ENCODE measurements at places on chromosomes 16 and 17. TPM values are rescaled to one million over a fixed set of nuclear protein-coding genes. Genes with fewer than 3 reads are reported as not detected.
A peak's percentile ranks its signal among the peaks of the same experiment; 100 is the strongest.

GRCh38 chr17:67617304-67617899 lies 100.3 kb upstream of the NOL11 start:
- no peak for DNase-seq

Gene CCL3
- not detected for total RNA-seq

Gene RHBDL1
- 3.6 TPM for total RNA-seq

GRCh38 chr17:5183410-5183793 lies 8.3 kb downstream of the ZNF594 start:
- no peak for DNase-seq

Gene BRICD5
- total RNA-seq: 31.7 TPM

DNA sequence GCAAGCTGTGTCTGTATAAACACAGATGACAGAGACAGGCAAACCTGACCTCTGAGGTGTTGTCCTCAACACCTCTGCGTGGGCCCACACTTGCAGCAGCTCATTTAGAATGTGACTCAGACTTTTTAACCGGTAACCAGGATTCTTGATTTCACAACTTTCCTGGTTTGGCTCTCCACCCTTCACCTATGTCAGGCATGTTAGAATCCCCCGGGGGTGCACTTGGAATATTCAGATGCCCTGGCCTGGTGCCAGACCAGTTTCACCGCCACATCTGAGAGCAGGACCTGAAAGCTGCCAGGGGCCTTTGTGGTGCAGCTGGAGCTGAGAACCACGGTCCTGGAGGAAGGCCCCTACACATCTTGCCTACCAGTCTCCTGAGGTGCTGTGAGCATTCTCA lies 4.8 kb downstream of the DHODH start:
- no peak for DNase-seq

- no peak for DNase-seq
These were observed 2.0 kb downstream of the MAF start for GRCh38 chr16:79598348-79599181.

GRCh38 chr16:88929091-88929445 lies 47.9 kb downstream of the CBFA2T3 start:
- DNase-seq: no peak

- no peak for DNase-seq
These were observed 1.5 kb downstream of the CPNE2 start for GRCh38 chr16:57093666-57094564.

Gene CES1
- total RNA-seq: not detected

Gene TSPAN10
- 1.7 TPM for total RNA-seq

GRCh38 chr17:59315866-59316265 lies 15.6 kb upstream of the YPEL2 start:
- DNase-seq: no peak

Gene SMPD3
- total RNA-seq: 0.51 TPM

Gene C16orf92
- not detected for total RNA-seq

DNA sequence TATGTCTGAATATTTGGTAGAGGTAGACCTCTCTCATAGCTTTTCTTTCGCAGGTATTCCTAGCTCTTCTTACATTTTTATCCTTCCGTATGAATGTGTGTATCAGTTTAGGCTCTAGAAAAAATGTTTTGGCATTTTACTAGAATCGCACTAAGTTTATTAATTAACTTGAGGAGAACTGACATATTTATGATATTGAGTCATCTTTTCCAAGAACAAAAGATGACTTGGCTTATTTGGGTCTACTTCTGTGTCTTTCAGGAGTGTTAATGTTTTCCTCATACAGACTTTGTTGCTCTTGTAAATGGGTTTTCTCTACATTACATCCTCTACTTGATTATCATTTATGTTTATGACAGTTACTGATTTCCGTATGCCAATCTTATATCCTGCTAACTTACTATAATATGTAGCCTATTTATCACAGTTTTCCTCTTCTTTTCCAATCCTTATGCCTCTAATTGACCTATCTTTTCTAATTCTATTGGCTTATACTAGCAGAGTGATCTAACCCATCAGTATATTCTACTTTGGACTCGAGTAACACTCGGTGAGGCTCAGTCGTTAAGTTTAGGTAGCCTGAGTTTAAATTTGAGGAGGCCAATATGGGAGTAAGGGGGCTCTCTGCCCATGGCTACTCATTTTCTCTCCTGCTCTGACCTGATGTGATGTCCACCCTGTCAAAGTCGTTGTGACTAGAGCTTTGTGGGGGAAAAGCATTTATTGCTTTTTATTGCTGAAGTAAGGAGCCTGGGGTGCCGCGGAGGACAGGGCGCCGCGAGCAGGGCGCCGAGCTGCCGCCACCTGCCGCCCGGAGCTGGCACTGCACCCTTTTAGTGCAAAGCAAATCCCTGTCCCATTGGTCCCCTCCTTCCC lies 20.0 kb downstream of the ST6GALNAC1 start:
- peak; percentile 75 for DNase-seq

GRCh38 chr16:77680496-77680895 lies 41.8 kb upstream of the NUDT7 start:
- no peak for DNase-seq

DNA sequence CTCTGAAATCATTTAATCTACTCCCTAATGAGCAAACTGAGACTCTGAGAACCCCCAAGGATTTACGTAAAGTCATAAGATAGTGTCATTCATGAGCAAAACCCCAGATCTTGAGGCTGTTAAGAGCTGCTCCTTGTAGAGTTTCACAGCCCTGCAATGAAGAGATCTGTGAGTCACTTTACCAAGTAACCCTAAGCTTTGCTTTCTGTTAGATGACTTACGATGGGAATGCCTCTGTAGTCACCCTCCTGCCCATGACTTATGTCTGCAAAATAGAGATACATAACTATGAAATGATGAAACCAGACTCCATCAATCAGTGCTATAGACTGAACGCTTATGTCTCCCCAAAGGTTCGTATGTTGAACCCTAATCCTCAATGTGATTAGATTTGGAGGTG lies 117.7 kb downstream of the HS3ST3A1 start:
- DNase-seq: no peak

- DNase-seq: no peak
These were observed 36.8 kb downstream of the MEAK7 start for GRCh38 chr16:84467709-84468108.

Gene CHST5
- total RNA-seq: 0.10 TPM

- no peak for DNase-seq
These were observed 27.0 kb downstream of the ASIC2 start for GRCh38 chr17:33266116-33266515.

DNA sequence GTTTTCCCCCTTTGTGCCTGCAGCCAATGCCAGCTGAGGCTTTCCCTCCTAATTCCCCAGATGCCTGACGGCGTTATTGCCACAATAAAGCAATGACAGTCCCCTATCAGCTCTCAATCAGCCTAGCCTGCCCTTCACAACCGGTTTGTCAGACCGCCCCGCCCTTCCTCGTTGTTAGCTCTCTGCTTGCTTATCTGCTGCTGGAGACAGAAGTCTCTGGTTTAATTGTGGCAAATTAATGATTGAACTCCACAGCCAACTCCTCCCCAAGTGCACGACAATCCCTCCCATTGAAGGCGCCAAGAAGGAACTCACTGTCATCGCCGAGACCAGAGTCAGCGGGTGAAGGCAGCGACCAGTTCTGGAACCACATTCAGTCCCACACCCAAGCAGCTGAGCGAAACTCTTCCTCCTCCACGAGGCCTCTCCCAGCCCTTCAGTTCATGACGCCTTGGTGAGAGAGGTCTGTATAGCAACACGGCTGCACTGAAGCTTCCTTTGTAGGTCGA lies 474.4 kb downstream of the SLC39A11 start:
- DNase-seq: no peak

DNA sequence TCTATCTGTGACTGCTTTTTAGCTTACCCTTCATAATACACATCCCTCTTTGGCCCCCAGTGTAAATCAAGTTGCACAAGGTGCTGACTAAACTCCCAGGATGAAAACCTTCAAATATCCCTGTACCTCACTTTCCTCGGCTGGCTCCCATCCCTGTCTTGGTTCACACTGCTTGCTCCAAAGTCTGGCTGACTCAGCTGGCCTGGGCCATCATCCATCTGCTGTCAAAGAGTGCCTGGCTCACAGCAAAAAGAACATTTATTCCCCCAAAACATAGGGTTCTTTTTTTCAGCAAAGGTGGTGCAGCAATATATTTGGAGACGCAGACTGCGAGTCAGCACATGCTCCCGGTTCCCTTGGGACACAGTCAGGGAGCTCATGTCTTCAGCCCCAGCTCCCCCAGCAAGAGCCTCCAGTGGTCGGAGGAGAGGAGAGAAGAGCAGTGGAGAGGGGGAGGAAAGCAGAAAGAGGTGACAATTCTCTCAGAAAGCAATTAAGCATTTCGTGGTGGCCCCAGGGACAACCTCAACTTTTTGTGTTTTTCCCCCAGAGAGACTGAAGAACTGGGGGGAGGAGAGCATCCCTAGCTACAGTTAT lies 26.1 kb downstream of the GPR142 start:
- DNase-seq: no peak

Gene ATP2C2
- total RNA-seq: not detected

Gene DPEP3
- not detected for total RNA-seq

DNA sequence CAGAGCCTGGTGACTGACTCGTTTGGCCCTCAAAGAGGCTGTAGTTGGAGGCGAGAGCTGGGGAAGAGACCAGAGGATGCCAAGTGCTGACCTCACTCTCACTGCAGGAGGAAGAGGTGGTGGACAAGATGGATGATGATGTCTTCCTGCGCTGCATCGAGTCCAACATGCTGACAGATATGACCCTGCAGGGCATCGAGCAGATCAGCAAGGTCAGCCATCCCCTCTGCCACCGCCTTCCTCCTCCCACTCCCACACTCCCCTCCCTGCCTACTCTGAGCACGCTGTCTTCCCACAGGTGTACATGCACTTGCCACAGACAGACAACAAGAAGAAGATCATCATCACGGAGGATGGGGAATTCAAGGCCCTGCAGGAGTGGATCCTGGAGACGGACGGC lies 26.9 kb downstream of the POLR2A start:
- no peak for DNase-seq

Gene SLC38A10
- 147 TPM for total RNA-seq

DNA sequence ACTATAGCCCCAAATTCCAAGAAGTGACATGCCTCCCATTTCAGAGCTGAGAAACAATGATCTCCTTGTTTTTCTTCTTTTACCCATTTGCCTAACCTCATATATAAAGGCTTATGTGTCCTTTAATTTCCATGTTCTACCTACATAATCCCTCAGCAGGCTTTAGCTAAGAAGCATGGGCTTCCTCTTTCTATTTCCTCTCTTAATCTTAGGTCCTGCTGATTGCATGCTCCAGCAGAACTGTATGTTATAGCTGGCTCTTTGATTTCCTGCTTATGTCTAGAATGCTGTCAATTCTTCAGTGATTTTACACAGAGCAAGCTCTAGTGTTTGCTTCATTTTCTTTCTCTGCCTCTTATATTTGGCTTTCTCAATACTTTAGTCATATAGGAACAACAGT lies 151.7 kb upstream of the COX10 start:
- DNase-seq: peak; percentile 14

DNA sequence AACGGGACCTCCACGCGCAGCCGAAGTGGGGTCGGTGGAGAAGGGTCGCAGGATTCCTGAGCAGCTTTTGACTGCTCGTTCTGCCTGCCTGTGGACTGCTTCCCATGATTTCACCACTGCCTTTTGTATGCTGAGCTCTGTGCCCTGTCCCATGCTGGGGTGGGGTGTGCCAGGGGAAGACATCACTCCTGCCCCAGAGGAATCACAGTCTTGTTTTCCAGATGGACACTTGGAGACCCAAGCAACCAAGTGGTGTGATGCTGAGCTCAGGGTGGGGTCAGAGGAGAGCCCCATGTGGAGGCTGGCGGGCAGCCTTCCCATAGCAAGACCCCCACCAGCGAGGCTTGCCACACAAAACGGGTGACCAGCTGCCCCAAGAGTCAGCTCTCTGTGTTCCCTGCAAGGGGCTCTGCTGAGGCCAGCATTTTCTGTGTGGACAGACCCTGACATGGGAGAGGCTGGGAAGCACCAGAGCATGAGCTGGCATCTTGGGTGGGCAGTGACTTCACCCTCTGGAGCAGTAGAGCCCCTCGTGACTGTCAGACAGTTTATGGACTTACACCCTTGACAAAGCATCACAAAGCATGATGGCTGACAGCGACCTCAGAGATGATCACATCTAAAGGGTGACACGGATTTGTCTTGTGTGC lies 111.9 kb downstream of the GNAO1 start:
- no peak for DNase-seq

- no peak for DNase-seq
These were observed 55.0 kb downstream of the PDPK1 start for GRCh38 chr16:2592786-2593185.

- DNase-seq: no peak
These were observed 58.0 kb downstream of the ASIC2 start for GRCh38 chr17:33234930-33235685.

DNA sequence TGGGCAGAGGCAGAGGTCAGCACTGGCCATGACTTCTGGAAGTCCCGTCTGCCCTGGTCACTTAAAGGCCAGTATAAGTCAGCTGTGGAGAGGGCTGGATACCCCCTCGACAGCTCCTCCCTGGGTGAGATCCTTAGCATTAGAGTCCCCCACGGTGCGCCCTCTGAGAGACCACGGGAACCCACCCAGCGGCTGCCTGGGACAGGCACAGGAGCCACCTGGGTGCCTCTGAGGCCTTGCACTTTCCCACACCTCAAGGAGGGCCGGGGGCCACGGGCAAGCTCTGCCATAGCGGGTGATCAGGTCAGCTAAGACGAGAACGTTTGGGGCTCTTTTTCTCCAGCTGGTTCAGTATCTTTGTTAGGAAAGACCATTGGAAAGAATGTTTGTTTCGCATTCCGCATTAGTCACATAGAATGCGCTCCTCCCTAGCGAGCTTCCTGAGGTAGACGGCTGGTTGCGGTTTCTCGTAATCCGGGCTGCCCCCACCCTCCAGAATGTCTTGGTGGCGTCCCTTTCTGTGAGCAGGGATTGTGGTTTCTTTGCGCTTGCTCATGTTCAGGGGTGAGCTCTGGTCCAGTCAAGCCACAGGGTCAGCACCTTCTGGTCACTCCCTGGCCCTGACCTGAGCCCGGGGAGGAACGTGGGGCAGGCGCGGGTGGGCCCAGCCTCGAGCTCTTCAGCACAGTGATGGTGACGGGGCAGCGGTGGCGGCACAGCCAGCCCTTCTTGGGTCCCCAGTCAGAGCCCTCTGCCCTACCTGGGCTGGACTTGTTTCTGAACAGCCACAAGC lies 25.2 kb downstream of the NME3 start:
- DNase-seq: no peak

Gene AATK
- total RNA-seq: not detected

Gene CCL22
- total RNA-seq: not detected

GRCh38 chr16:17828012-17828411 lies 357.3 kb upstream of the XYLT1 start:
- no peak for DNase-seq

- DNase-seq: no peak
These were observed 103.7 kb upstream of the ASIC2 start for GRCh38 chr17:33396818-33397217.

Gene RND2
- total RNA-seq: 0.30 TPM

GRCh38 chr16:76897816-76898215 lies 293.2 kb upstream of the MON1B start:
- DNase-seq: no peak

GRCh38 chr16:78415669-78416068 lies 316.2 kb downstream of the WWOX start:
- no peak for DNase-seq

DNA sequence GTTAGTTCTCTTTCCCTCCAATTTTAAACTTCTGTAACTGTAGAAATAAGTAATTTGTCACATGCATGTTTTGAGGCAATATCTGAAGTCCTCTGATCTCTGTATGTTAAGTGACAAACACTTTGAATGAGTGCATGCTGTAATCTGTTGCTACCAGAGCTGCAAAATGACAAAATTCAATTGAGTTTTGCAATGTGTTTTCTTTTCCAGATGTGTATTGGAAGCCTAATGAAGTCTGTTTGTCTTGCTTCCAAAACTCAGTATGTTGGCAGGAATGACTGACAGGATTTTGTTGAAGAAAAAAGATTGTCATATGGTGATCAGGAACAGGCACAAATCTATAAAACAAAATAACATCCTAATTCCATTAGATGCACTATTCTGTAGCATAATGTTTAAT lies 561.6 kb upstream of the CDH8 start:
- DNase-seq: no peak
